Nephron progenitor cell (in vitro differentiated cells): ENCODE measurements at places on chromosomes 5 and 9.

- DNase-seq, result peak; percentile 64
These were observed 710 bp downstream of the WNK2 start for GRCh38 chr9:93184432-93185265.

DNA sequence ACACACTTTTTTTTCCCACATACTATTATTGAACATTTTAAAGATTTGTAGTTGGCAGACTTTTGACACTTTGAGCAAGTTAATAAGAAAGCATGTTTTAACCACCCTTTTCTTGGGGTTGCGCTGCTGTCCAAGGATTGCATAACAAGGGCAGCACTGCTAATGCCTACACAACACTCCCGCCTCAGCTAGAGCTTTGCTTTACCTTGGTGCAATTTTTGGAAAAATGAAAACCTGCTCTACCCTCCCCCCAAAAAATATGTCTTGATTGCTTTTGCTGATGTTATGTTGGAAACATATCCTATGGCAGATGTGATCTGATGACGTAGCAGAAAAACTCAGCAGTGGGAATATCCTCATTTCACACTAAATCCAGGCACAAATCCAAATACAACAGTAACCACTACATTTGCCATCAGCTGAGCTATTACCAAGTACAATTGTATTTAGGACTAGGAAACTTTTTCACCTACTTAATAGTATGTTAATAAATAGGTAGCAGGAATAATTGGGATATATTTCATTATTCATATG, 51.5 kb downstream of the UBE2R2 start:
- no peak for DNase-seq

- DNase-seq, result no peak
These were observed 41.3 kb upstream of the GRHPR start for GRCh38 chr9:37381094-37381741.

- no peak for DNase-seq
These were observed 11.6 kb downstream of the ANKHD1 start for GRCh38 chr5:140413230-140413629.

GRCh38 chr5:139422307-139422893, 16.9 kb downstream of the DNAJC18 start:
- peak; percentile 34 for DNase-seq

DNA sequence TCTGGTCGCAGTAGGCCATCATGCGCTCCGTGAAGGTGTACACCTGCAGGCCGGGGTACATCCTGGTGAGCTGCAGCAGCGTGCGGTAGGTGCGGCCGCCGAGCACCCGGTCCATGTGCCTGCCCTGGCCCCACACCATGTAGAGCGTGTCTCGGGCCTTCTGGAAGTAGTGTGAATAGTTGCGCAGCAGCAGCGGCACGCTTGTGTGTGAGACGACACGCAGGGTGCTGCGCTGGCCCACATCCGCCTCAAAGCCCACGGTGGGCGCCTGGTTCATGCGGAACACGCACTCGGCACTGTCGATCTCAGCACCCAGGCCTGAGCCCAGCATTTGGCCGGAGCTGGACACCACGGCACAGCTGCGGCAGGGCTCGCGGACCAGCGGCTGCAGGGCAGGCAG, 4.5 kb downstream of the ST6GALNAC4 start:
- DNase-seq, result no peak

- peak; percentile 8 for DNase-seq
These were observed 89.7 kb downstream of the MLLT3 start for GRCh38 chr9:20532584-20532983.

DNA sequence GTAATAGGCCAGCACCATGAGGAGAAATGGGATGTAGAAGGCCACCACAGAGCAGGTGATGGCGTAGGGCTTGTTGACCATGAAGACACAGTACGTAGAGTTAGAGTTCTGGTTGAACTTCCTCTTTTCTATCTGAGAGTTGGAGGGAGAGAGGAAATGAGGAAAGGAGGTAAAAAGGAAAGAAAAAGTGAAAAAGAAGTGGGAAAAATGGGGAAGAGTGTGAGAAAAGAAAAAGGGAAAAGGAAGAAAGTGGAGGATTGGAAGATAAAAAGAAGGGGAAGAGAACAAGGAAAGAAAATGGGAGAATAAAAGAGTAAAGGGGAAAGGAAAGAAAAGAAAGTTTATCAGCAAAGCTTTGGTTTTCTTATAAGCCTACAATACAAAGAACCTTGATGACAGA, 126.1 kb downstream of the FBXO38 start:
- no peak for DNase-seq

DNA sequence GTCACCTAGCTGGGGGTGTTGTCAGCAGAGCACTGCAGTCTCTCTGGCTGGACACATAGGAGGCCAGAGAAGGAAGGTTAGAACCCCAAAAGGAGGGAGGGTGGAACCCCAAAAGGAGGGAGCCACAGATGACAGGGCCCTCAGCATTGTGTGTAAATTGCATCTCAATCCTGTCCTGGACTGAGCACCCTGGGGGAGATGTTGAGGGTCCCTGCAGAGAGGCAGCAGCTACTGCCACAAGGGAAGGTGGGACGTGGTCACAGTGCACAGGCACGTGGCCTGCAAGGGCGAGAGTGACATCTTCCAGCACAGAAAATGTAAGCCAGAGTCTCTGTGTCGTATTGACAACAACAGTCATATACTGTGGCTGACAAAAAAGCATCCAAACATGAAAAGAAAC, 36.5 kb upstream of the CEP72 start:
- no peak for DNase-seq

DNA sequence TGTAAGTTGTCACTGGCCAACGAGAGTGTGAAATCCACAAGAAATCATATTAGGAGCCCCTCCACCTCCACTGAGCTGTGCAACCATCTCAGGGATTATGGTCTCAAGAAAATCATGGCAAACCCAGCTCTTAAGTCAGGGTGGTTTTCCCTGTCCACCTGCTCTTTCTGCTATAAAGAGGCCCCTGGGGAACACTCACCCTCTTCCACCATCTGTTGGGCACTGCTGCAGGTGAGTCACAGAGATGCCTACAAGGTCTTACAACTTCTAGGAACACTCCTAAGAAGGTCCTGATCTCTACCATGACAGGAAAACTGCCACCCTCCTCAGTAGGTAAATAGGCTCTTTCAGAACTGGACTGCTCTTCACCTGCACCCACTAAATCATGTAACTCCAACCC, 61.8 kb downstream of the DRD1 start:
- no peak for DNase-seq

DNA sequence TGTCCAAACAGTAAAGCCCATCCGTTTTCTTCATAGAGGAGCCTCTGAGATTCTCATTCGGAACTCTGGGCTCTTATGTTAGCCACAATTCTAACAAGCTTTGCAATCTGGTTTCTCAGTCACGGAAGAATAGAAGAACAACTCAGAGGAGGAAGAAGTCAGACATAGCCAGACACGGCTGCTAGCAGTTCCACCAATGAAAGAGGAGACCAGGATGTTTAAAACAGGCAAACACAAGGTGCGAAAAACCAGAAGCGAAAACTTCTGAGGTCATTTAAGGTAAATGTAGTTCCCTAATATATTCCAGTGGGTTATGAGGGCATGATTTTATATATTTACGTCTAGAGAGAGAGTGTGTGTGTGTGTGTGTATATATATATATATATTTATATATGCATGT, 34.1 kb upstream of the GDNF start:
- no peak for DNase-seq

GRCh38 chr9:106102821-106103220, 408.5 kb downstream of the TMEM38B start:
- DNase-seq, result no peak

GRCh38 chr9:71806901-71807307, 38.6 kb upstream of the CEMIP2 start:
- peak; percentile 43 for DNase-seq

DNA sequence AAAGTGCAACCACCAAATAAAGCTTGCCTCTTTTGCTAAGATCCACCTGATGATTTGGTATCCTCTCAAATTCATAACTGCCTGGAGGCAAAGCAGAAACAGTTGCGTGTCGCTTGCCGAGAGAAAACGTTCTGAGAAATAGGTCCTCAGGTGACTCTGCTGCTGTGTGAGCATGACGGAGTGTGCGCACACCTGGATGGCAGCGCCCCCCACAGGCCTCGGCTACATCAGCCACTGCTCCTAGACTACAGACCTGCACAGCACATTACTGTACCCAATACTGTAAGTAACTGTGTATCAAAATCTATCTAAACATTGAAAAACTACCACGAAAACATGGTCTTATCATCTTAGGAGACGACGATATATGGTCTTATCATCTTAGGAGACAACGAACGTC, 87.4 kb downstream of the CAMSAP1 start:
- no peak for DNase-seq

- no peak for DNase-seq
These were observed 119.7 kb upstream of the ABCA1 start for GRCh38 chr9:105047742-105048041.

GRCh38 chr5:141828162-141828561, 50.0 kb downstream of the PCDH1 start:
- DNase-seq, result no peak

GRCh38 chr5:168693297-168693696, 114.1 kb upstream of the PANK3 start:
- no peak for DNase-seq

- DNase-seq, result no peak
These were observed 159.2 kb downstream of the FRMD3 start for GRCh38 chr9:83379045-83379444.

- no peak for DNase-seq
These were observed 314.1 kb upstream of the PANK3 start for GRCh38 chr5:168893283-168893682.

- no peak for DNase-seq
These were observed 1147.5 kb upstream of the C9orf72 start for GRCh38 chr9:28720746-28721145.

GRCh38 chr5:66659780-66660179, 63.6 kb downstream of the MAST4 start:
- DNase-seq, result no peak

DNA sequence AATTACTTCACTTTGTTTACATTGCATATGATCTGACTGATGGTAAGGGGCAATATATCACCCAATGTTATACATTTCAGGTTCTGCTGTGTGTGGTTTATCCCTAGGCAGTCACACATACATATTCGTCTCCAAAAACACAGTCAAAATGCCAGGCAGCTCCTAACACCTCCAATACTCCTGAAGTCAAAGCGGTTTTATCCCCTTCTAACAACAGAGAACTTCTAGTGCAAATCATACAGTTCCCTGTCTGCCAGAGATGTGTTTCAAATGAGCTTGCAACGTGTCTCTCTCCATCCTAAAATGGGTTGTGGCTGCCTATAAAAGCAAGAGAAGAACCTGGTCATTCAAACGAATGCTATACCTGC, 328.9 kb downstream of the ELAVL2 start:
- DNase-seq, result no peak

DNA sequence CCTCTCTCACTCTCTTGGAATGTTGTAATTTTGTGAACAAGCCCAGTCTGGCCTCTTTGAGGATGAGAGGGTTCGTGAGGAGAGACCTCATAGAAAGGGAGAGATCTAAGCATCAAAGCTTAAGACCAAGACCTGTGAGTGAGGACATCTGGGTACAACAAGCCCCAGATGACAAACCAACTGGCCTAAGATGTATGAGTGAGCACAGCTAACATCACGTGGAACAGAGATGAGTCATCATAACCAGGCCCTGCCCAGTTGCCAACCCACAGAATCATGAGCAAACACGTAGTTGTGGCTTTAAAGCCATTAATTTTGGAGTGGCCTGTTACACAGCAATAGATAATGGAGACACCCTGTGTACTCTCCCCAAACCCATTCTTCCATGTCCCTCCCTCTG, 439.1 kb upstream of the KIF2A start:
- no peak for DNase-seq

DNA sequence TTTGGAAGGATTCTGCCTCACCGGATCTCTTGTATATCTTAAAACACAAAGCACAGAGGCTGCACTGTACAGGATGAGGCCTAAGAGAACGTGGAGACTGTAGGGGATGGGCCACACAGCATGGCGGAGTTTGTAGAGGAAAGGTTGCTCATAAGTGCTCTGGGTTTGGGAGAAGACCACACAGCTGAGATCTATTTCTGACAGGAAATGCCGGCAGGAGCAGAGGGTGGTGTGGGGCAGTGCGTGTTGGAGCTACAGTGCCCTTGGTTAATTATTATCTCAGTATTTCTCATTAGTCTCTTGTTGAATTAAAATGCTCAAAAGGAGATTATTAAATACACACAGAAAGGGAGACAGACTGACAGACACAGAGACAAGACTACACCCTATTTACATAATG, 9.6 kb downstream of the PALM2AKAP2 start:
- DNase-seq, result no peak

DNA sequence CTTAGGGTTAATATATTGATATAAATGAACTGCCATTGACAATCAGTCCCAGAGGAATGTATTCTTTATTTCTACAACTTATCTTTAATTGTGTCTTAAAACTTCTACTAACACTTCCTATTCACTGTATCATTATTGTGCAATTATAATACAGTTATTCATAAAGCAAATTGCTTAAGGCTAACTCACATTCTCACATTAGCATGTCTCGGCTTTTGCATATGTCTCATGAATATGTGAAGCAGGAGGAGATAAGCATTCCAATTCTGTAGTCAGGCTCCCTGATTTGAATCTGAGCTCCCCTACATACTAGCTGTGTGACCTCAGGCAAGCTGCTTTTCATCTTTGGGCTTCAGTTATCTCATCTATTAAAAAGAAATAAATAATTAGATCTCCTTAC, 45.4 kb downstream of the PLGRKT start:
- DNase-seq, result no peak

DNA sequence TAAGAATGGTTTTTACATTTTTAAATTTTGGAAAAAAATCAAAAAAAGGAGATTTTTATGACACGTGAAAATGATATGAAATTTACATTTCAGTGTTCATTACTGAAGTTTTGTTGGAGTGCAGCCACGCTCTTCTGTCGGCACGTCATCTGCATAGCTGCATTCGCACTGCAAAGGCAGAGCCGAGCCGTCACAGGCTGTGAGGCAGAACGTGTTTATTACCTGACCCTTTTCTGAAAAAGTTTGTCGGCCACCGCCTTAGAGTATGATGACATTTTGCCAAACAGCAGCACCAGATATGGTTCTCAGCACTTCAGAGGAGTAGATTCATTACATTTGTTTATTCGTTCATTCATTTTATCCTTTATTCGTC, 24.1 kb downstream of the HRH2 start:
- no peak for DNase-seq

- no peak for DNase-seq
These were observed 90.4 kb upstream of the COL5A1 start for GRCh38 chr9:134551176-134551575.

- DNase-seq, result no peak
These were observed 97.9 kb downstream of the ZNF618 start for GRCh38 chr9:113973963-113974413.

DNA sequence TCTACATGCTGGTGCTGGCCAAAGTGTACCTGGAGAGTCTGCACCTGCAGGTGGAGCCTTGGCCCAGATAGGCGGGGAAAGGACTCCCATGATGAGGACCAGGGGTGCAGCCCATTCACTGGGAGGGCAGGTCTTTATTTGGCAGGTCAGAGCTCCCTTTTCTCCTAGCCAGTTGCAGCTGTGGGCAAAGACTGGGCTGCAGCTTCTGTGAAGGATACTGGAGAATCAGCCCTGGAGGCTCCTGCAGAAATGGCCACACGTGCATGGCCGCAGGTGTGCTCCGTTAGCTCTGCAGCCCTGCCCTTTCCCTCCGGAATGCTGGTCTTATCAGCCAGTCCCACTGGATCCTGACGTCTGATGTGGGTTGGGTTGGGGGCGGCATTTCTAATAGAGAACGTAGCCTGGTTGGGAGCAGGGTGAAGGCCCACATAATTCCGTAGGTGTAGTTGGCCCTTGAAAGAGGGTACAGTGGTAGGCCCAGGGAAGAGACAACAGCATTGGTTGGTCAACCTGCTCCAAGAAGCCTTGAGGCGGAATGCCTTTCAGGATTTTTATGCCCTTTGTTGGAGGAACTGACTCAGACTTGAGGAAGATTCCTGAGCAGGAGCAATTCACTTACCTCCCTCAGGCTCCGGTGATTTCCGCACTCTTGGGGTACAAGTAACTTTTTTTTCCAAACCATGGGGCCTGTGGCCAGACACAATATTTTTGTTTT, 22.0 kb upstream of the TIFAB start:
- DNase-seq, result no peak
